ENCODE measurements at places on chromosomes 11 and 22.

DNA sequence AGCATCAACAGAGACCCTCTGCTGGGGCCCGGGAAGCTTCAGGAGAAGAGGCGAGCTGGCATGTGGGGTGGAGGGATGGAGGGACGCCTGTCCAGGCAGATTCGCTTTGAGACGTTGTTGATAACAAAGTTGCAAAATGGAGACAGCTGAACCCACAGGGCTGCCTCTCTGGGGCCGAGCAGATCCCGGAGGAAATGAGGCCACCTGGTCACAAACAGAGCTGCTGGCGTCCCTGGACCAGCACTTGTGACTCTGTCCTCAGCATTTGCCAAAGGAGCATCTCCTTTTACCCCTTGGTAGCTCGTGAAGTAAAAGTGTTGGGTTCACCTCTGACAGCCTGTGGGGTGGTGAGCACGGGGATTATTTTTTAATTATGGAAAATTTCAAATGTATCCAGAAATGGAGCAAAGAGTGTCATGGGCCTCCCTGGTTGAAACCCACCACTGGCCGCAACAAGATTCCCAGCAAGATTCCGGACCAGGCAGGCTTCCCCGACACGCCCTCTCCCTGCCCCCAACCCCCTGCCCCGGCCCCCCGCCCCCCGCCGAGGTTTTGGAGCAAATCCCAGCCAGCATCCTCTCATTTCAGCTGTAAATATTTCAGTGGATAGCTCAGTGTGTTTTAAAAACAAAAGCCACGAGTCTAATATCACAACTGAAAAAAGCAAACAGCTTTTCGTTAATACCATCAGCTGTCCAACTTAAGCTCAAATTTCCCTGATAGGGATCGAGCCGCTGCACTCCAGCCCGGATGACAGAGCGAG, 20.3 kb downstream of the GRAMD4 start:
- DNase-seq, result no peak

DNA sequence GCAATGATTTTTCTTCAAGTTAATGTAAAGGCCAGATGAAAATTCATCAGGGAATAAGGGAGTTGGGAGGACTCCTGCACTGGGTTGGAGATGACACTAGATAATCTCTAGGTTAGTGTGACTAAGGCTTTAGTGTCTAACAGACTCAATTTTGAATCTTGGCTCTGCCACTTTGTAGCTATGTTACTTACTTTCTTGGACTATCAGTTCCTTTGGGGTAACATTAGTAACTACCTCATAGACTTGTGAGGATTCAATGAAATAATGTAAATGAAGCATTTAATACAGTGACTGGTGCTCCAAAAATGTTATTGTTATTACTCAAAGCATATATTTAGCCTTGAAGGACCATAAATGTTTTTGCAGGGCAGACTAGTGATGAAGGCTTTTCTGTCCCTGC, 9.6 kb upstream of the CCDC89 start:
- DNase-seq, result no peak

DNA sequence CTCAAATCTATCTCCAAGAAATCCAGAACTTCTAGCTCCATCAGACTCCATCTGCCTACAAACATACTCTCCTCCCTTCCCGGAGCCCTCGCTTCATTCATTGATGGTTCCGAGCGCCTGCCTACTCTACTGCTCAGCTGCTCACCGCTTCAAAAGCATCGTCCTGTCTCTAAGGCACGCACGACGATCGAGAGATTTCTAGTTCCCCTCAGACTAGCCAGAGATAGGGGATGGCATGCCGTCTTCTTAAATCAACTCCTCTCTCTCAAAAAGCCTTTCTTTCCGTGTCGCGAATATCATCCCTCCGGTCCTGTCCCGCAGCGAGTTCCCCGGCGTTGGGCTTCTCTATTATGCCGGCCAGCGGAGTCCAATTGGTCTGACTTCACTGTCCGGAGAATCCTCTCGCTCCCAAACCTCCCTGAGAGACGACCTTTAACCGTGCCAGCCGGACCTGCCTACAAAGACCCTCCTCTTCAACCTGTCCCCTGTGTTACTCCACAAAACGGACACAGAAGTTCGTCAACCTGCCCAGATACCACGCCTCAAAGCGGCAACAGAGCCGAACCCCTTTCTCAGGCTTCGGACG, 592 bp downstream of the EEF1G start:
- no peak for DNase-seq

DNA sequence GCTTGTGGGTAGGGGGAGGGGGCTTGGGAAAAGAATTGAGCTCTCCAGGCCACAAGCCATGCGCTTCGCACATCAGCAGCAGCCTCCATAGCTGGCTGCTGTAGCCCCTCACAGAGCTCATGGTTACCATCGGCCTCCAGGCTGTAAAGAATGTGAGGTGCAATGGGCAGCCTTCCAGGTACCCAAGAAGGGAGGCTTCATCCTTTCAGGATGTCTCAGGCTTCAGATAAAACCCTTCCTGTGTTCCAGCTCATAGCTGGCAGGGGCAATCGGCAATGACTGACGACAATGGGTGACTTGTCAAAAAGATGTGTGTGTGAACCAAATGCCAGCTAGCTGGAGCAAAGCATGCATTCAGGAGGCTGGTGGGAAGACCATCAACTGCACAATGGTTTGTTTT, 102.0 kb downstream of the TIMP3 start:
- DNase-seq, result no peak

DNA sequence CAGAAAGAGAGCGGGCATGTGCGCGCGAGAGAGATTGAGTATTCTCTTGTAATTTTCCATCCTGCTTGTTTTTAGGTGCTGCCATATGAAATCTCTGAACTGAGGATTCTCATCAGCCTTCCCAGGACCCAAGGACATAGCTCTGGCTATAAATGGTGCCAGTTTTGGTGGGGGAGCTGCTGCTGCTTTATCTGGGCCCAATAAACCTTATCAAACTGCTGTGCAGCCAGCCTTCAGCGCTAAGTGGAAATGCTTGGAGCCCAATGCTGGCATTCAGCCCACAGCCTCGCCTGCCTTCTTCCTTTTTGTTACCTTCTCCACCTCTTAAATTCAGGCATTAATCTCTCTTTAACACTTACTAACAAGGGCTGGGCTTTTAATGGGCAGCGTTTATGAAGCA, 2.4 kb upstream of the ZBTB16 start:
- DNase-seq, result no peak

DNA sequence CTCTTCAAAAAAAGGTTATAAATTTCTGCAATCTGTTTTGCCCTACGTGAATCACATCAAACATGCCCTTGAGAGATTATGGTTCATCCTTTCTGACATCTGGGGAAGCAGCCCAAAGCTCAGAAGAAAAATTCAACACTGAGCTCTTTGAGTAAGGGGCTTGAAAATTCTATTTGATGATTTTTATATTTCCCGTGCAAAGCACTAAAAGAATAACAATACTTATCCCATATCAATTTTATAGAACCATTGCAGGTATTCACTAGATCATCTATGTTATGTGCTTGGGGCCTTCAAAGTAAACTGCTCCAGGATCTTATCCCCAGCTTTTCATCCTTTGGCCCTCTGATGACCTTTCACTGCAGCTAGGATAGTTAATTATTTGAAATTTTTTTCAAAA, 966.9 kb upstream of the CNTN5 start:
- DNase-seq, result no peak

- no peak for DNase-seq
Measured at GRCh38 chr11:63491240-63491587, 247 bp upstream of the PLAAT5 start.

DNA sequence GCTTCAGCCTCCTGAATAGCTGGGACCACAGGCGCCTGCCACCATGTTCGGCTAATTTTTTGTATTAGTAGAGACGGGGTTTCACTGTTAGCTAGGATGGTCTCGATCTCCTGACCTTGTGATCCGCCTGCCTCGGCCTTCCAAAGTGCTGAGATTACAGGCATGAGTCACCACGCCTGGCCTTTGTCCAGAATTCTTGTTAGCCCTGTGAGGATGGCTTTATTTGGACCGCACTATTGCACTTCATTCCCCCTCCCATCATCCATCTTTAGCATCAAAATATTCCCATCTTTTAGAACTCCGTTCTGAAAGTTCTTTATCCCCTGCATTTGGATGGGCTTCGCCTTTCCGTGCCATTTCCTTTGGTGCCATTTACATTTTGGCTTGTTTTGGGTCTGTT, 2.6 kb downstream of the SAMM50 start:
- DNase-seq, result no peak

DNA sequence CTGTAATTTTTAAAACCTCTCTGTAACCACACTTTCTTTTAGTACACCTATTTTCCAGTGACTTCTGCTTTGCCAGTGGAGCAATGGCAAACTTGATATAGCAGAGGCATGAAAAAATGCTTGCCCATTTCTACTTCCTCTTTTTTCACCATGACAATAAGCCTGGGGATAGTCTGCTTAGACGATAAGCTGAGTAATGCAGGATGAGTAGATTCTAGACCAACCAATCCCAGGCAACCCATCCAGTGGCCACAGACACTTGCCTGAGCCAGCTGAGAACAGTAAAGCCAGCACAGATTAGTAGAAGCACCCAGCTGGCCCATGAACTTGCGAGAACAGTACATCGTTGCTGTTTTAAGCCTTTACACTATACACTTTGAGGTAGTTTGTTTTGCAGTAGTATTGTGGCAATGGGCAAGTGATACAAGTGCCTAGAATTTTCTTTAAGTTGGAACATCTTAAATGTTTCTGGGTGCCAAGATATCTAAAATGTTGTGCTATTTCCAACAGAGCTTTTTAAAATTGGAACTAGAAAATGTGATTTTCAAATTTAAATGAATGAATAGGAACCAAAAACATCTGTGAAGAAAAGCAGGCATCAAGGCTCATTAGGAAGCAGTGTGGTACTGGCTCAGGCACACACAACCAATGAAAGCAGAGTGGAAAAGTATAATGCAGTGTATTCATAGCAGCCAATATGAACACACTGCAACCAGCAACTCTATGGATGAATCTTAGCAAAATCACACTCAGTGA, 37.7 kb downstream of the DDI1 start:
- no peak for DNase-seq

DNA sequence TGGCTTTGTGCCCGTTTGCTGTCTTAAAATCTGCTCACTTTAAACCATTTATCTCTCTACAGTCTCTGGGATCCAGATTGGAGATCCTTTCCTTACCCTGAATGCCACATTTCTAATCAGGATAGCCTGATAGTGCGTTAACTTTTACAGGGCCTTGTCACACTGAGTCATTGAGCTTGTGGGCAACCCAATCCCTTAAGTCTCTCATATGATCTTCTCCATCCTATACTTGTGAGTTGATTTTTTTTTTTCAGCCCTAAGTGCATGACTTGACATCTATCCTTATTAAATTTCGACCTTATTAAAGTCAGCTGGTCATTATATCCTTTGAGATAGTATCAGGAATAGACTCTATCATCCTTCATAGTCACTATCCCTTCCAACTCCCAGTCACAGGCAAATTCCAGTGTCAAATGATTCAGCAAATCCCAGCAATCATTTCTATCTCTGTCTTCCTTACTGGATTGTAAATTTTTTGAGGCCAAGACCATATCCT, 57.7 kb downstream of the TEAD1 start:
- DNase-seq, result no peak

- DNase-seq, result no peak
Measured at GRCh38 chr22:50294319-50294656, 13.2 kb downstream of the PLXNB2 start.

Measured in NCI-H2081 treated with DMSO at 0.1 percent for 48 hours (cell line).